Activated CD8-positive, alpha-beta T cell treated with anti-CD3 and anti-CD28 coated beads, Interleukin-2, amount 10 ng/mL, durations not matched to agents 7 days and 5 days (primary cell): ENCODE measurements at places on chromosomes 16 and 17.

DNA sequence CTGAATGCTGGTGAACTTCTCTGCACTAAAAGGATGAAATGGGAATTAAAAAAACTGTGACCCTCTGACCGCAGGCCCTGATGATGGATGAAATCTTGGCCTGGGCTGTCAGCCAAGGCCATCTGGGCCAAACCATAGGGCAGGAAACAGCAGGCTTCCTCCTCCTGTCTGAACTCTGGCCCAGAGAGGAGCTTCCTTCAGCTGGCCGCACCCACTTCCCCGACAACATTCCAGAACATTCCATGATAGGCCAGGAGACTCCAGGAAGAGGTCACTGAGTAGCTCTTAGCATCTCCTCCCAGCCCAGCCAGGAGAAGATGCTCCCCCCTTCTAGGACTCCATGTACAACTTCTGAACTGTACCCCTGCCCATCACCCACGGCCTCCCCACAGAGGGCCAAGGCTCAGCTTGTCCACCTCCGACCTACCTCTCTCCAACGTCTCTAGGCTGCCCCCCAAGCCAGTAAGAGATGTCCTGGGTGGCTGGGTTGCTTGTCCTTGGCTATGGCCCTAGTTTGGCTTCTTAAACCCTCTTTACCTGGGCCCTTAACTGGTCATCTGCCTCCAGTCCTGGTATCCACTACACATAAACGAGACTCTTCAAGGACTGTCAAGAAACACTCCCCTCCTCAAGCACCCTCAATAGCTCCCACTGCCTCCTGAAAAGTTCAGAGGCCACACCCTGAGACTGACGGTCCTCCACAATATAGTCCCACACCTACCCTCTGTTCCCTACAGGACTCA is 1.7 kb downstream of the RPH3AL start:
- DNase-seq: no peak

DNA sequence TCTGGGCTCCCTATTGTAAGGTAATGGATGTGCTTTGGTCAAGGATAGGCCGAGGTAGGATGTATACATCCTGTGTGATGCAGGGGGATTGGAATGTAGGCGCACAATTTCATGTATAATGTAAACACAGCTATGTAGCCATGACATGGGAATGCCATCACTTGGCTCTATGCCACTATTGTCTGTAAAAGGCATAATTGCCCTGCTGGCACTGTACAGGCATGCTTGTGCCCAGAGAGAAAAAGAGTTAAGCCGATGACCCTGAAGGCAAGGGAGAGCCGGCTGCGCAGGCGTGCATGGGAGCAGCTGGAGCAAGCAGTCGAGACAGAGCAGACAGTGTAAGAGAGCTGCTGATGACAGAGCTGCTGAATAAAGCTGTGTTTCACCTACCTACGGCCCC is 212.5 kb upstream of the CPHXL start:
- no peak for DNase-seq

DNA sequence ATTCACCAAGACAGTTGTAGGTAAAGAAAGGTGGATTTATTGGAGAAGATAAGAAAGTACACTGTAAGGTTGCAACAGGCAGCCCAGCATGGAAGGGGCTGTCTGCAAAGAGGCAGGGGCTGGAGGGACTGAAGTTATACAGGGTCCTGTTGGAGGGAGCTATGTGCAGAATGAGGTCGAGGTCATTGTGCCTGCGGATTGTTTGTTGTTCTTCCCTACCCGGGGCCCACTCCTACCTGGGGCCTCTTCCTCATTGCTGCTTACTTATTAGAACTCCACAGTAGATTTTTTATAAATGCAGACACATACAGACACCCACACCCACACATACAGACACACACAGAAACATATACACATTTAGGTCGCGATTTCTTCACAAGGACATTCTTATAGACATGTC is 466.2 kb downstream of the MAF start:
- no peak for DNase-seq

- no peak for DNase-seq
Measured at GRCh38 chr17:19242926-19243325, 5.8 kb downstream of the EPN2 start.

GRCh38 chr17:83006515-83007455 is 72.6 kb upstream of the METRNL start:
- no peak for DNase-seq

- no peak for DNase-seq
Measured at GRCh38 chr17:77814091-77814772, 144.3 kb upstream of the TNRC6C start.

DNA sequence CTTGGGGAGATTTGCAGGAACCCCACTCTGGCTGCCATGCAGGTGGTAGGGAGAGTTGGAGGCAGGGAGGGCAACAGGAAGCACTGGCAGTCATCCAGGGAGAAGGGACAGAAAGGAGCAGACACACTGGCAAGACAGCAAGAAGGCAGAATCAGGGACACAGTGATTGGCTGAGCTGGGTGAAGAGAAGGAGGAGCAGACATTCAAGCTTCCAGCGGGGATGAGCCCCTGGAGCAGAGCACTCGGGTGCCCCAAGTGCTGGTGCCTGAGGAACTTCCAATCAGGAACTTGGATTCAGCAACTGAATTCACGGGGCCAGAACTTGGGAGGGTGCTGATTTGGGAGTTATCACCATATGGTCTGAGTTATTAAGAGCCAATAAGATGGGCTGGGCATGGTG is 6.3 kb upstream of the ITGA3 start:
- DNase-seq: no peak

- DNase-seq: no peak
Measured at GRCh38 chr16:49643429-49644144, 212.3 kb downstream of the ZNF423 start.

DNA sequence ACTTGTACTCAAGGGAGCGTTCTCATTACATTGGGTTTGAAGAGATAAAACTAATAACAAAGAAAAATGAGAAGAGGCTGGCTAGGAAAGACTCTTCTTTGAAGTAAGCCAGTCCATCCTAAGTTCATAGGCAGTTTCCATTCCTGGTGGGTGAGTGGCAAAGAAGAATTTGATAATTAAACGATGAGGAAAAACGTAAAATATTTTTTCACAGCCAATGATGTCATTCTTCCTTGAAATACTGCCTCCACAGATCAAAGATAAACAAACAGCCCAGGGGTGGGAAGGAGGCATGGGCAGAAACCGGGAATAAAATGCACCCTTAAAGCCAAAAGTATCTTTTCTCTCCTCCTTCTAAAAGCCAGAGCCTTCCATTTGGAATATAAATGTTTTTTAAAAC is 346.6 kb downstream of the PMP22 start:
- no peak for DNase-seq

GRCh38 chr17:64625541-64625940 is 36.6 kb downstream of the SMURF2 start:
- no peak for DNase-seq

GRCh38 chr16:57469917-57470470 is 7.5 kb downstream of the POLR2C start:
- DNase-seq: no peak

- no peak for DNase-seq
Measured at GRCh38 chr17:14329900-14330491, 29.1 kb downstream of the HS3ST3B1 start.

DNA sequence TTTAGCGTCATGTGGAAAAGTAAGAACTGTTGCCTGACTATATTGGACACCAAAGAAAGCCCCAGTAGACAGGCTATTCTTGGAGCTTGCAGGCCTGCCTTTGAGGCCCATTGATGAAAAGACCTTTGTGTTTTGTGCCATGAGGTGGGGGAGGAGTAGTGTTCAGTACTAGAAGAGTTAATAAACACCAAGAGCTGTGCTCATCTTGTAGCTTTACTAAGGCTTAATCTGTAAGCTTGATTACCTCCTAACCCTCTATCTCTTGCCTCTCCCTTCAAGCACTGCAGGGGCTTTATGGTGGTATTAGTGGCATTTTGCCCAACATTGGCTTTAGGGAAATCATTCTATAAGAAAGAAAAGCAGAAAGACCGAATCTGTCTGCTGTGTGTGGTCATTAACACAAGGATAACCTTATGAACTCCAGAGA is 220.2 kb upstream of the TBX2 start:
- DNase-seq: no peak

DNA sequence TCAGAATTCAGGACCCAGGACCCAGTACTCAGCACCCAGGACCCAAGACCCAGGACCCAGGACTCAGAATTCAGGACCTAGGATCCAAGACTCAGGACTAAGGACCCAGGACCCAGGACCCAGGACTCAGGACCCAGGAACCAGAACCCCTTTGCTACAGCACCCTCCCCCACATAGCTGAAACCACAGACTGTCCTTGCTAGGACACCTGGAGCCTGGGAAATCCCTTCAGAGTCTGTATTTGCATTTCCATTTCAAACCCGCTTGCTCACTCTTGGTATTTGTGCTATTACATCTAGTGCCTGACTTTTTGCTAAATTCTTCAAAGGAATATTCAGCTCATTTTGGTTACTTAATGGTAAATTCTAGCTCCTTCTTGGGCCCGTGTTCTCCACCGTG is 275.8 kb upstream of the MAF start:
- DNase-seq: no peak

- DNase-seq: no peak
Measured at GRCh38 chr17:19288453-19288852, 51.3 kb downstream of the EPN2 start.

GRCh38 chr17:70871180-70871818 is 702.0 kb downstream of the KCNJ2 start:
- DNase-seq: no peak

DNA sequence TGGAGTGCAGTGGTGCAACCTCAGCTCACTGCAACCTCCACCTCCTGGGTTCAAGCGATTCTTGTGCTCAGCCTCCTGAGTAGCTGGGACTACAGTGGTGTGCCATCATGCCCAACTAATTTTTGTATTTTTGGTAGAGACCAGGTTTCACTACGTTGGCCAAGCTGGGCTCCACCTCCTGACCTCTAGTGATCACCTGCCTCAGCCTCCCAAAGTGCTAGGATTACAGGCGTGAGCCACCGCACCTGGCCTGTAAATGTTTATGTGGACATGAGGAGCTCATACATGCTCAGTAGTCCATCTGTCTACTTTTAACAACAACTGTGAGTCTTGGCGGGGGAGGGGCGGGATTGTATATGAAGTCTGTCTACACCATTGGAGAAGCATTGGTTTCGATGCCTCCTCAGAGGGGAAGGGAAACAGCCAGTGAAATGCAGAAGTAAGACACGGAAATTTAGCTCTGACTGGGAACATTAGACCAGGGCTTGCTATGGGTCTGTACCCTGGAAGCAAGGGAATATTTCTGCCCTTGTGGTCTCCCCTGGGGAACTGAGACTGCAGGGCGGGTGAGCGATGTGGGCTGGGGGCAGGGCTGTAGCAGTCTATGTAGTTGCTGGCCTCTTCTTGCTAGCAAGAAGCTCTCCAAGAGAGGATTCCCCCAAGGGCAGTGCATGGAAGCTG is 9.3 kb downstream of the NUBP1 start:
- DNase-seq: no peak

GRCh38 chr16:76318565-76318964 is 41.4 kb downstream of the CNTNAP4 start:
- no peak for DNase-seq

DNA sequence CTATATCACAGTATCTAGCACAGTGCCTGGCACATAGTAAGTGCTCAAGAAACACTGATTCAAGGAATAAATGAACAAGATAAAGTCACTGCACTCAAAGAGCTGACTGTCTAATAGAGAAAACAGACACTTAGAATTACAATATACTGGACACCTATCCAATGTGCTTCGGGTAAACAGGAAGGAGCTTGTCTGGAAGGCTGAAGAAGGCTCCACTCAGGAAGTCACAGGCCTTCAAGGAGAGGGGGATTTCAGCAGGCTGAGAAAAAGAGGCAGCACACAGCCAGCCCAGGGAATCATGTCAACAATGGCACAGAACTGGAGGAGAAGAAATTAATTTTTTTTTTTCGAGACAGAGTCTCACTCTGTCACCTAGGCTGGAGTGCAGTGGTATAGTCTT is 9.7 kb upstream of the IL4R start:
- DNase-seq: no peak

DNA sequence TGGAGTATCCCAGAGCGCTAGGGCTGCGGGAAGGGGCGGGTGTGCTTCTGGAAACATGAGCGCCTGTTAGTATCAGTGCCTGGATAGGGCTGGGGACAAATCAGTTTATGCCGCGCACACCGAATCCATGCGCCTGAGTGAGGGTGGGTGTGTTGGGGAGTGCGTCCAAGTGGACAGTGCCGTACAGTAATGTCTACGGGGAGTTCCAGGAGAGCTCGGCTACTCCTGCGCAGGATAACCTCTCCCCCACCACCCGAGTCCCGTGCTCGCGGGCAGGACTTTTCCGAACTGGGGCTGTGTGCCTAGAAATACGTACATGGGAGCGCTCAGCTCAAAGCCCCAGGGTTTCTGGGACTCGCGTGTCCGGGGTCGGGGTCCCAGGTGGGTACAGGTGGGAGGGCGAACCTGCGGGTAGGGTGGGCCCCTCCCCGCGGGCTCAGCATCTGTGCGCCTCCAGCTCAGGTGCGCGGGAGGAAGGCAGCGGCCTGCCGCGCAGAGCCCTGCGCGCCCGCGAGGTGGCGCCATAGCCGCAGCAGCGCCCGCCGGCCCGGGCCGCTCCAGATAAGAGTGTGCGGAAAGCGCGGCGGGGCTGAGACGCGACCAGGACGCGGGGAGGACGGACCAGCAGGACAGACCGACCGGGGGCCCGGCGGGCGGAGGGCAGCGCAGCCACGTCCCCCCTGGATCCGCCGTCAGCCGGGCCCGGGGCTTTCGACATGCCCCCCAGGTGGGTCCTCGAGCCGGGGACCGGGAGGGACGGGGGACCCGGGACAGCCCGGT is at the start of gene HIC1:
TSS of gene HIC1 (plus strand) at position 592 of the 780 bp plus-strand sequence. CDS start 1,588 bp downstream, outside the sequence.
- DNase-seq: peak; percentile 85

DNA sequence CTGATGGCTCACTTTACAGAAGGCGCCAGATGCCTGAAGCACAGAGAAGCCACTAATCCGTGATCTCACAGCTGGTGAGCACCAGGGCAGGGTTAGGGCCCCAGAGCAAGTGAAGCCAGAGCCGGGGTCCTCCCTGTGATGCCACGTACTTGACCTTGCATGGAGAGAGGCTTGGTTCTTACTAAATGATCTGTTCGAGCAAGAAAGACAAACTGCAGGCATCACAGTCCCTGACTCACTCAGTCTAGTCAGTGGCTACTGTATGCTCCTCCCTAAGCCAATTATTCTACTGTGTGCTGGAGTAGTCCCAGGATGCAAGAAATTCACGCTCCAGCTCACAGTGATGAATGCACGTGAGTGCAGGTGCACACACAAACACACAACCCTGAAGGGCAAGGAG is 55.4 kb downstream of the SDK2 start:
- no peak for DNase-seq

DNA sequence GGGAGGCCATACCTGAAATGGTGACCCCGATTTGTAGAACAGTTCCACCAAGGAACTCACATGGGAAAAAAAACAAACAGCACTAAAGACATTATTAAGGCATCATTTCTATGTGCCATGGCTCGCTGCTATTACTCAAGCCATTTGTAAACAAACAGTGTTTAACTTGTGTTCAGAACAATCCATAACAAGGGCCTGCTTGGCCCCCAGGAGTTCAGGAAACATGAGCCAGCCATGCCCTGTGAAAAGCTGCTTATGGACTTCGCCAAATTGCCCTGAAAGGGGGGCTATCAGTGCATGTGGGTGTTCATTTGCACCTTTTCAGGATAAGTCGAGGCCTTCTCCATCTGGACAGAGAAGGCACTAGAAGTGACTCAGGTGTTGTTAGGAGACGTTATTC is 8.0 kb downstream of the POLR3K start:
- DNase-seq: no peak

GRCh38 chr16:79451196-79451816 is 149.2 kb downstream of the MAF start:
- DNase-seq: peak; percentile 22
